Choroid plexus epithelial cell (primary cell): ENCODE measurements at places on chromosomes 1 and 21.

- peak; percentile 23 for DNase-seq
Measured at GRCh38 chr1:180854456-180854855, 58.2 kb upstream of the KIAA1614 start.

GRCh38 chr1:193634470-193634869 is 448.1 kb upstream of the B3GALT2 start:
- DNase-seq = peak; percentile 54

DNA sequence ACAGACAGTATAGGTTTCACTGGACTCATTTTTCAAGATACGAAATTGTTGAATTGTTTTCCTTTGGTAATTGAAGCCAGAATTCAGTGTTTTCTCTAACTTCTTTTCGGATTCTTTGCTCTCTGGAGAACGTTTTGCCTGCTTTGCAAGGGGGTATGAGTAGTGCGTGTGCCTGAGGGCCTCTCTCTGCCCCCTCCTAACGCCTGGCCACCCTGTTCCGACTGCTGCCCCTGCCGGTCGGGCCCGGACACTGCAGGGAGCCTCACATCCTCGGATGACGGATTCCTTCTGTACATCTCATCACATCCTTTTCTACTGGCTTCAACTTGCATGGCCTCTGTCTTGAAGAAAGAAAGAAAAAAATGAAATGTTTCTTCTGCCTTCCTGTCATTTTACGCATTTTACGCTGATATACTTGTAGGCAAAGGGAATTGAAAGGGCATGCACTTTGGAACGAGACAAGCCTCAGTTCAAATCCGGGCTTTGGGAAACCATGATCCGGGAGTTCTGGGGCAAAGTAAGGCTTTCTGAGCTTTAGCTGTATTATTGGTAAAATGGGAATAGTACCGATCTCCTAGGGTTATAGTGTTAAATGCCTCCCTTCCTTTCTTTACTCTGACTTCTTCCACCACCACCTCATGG is 65.1 kb downstream of the DISC1 start:
- peak; percentile 78 for DNase-seq

DNA sequence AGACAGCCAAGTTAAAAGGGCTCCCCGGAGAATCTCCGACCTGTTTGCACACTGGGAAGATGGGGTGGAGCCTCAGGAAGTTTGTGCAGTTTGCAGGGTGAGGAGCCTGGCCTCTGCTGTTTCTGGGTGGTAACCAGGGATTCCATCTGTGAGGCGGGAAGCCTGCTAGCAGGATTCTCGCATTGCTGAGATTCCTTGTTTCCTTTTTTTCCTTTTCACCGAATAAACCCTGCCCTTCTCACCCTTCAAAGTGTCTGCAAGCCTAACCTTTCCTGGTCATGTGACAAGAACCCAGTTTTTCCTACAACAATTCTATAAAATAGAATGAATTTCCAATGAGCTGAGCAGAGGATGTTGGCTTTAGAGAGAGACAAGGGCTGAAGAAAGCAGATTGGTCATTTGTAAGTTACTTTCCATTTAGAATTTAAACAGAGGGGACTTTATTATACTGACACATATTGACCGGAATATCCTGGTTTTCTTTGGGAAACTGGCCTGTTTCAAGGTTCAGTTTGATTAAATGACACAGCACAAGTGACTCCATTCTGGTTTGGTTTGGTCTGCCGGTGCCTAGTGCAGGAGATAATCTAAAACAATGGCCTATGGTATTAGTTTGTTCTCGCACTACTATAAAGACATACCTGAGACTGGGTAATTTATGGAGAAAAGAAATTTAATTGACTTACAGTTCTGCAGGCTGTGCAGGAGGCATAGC is 48.7 kb upstream of the DNAH14 start:
- peak; percentile 9 for DNase-seq

GRCh38 chr1:243798726-243799125 is 51.3 kb downstream of the AKT3 start:
- DNase-seq = peak; percentile 80

- no peak for DNase-seq
Measured at GRCh38 chr1:243844186-243844585, 5.9 kb downstream of the AKT3 start.

DNA sequence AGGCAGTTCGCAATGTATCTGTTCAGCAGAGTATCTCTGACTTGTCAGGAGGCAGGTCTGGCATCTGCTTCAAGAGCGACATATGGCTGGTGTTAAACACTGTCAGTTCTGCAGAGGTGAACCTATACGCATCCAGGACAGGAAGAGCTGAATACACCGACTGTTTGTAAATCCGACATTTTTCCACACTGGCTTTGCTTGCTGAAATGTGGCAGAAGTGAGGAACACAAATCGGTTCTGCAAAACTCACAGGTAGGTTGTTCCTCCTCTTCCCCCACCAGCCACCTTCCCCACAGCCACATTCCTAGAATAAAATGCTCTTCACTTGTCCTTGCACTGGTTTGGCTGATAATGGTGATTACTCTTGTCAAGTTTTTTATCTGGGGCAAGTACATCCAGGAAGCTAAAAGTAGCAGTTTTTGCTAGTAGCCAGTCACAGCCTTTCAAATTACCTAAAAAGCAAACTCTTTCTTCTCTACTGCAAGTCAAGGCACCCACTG is 289.2 kb downstream of the GRIK1 start:
- no peak for DNase-seq

GRCh38 chr1:4796161-4797015 is 142.0 kb downstream of the AJAP1 start:
- DNase-seq = no peak

DNA sequence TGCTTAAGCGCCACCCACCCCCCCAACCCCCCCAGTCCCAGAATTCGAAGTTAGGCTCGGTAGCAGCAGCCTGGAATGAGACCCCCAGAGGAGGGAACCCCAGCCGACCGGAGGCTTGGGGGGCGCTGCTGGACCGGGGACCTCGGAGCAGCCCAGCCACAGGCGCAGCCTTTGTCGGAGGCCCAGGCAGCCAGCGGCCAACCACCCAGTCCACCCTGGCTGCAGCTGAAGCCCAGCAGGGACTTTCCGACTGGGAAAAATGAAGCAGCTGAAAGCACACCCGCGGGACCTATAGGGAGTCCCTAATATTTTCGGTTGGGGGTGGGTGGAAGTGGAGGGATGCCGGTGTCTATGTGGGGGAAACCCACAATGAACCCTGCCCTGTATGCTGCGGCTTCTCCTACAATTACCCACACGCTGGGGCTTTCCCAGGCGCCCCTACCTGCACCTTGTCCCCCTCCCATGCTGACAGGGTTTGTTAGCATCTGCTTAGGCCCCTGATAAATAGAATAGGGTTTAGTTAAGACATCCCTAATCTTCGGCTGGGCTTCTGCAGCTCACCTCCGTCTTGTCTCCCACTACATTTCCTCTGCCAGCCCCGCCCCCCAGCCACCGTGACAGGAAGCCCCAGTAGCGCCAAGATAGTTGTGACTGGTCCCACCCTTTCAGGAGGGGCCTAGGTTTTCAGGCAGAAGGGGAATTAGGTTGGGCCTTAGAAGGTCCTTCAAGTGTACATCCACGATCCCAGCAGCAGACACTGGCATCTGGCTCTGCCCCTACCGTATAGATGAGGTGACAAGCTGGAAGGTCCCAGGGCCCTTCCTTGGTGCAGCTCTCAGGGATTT is 838 bp downstream of the CCDC28B start:
- DNase-seq = peak; percentile 72

GRCh38 chr1:88221411-88221810 is 462.7 kb upstream of the PKN2 start:
- DNase-seq = no peak

DNA sequence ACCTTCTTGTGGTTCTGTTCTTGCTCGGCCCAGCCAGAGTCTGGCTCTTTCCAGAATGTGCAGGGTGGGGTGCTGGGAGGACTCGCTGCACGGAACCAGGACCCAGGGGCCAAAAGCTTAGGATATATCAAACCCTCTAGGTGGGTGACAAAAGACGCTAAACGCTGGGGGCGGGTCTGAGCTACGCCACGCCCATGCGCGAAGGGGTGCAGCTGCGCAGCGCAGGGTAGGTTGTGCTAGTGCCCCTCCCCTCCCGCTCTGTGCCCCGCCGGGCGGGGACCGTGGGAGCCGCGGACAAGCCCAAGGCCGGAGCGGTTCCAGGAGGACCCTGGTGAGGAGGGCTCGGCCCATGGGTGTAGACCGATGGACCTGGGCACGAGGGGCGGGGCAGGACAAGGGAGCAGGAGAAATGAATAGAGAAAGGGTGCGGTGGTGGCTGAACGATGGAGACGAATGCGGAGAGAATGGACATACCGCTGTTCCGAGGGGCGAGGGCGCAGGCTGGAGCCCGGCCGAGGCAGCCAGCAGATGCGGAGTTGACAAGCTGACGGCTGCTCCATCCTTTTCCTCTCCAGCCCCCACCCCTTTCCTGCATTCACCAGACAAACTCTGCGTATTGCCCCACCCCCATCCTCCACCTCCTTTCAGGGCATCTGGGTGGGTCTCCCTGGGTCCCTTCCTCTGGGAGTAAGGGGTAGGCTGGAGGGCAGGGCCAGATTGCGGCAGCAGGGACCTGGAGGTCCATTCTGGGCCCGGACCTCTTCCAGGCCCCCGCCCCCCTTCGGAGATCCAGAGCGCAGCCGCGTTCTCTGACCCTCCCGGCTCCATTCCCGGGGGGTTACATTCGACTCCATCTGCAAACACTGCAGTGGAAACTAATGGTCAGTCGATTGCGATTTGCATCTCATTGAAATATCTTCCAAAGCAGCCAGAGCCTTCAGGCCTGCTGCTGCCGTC is at the start of gene RUSC1:
Gene RUSC1, plus strand, starts transcription at position 234 of the 957 bp plus-strand sequence. CDS start 880 bp downstream, outside the sequence.
- DNase-seq = peak; percentile 58

- peak; percentile 30 for DNase-seq
Measured at GRCh38 chr21:14955936-14956520, 108.8 kb downstream of the NRIP1 start.

DNA sequence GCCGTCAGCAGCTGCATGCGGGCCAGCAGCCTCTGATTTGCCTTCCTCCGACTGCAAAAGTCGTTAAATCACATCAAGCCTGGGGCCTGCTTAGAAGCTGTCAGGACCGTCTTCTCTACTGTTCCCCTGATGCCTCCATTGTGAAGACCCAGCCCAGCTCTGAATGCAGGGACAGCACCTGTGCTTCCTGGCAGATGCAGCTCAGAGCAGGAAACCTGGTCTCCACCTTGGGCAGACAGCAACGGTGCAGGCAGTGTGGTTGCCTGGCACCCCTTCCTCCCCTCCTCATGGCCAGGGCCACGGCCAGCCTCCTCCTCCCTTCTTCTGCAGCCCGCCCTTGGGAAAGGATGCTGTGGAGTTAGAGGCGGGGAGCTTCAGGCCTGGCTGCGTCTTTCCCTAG is 92.3 kb upstream of the COL6A1 start:
- DNase-seq = no peak

DNA sequence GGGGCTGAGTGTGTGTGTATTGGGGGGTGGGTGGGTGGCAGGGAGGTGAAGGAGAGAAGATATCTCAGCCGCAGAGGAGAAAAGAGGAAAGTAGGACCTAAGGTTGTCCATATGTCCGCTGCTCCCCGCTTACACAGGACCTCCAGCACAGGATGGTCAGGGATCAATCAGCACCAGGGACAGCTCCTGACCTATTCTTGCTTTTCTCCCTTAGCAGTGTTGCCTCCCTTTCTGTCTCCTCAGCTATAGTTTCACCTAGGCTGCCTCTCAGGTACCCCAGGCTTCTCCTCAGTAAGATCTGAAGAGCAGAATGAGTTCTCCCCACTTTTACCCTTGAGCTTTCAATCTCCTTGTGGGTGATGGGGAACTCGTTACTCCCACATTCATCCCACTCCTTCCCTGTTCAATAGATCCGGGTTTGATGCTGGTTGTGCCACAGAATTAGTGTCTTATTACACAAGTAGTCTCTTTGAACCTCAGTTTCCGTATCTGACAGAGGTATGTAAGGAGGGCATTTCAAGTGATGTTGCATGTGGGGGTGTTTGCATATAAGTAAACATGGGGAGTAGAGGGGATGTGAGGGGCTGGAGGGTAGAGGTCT is 1.4 kb upstream of the DPH2 start:
- DNase-seq = peak; percentile 46

DNA sequence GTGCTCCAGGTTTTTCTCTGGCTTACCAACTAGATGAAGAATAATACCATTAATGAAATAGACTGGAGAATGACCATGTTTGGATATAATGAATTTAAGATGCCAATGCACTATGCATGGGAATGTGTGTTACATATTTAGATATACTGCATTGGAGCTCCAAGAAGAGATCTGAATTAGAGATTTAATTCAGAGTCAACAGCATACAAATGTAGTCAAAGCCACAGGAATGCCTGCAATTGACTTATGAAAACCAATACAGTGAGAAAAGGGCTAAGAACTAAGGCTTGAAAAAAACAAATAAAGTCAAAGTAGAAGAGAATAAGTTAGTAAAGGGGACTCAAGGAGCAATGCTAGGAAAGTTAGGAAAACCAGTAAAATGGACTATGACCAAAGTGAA is 59.1 kb downstream of the USP24 start:
- peak; percentile 50 for DNase-seq

- no peak for DNase-seq
Measured at GRCh38 chr1:180787628-180788307, 124.9 kb upstream of the KIAA1614 start.

DNA sequence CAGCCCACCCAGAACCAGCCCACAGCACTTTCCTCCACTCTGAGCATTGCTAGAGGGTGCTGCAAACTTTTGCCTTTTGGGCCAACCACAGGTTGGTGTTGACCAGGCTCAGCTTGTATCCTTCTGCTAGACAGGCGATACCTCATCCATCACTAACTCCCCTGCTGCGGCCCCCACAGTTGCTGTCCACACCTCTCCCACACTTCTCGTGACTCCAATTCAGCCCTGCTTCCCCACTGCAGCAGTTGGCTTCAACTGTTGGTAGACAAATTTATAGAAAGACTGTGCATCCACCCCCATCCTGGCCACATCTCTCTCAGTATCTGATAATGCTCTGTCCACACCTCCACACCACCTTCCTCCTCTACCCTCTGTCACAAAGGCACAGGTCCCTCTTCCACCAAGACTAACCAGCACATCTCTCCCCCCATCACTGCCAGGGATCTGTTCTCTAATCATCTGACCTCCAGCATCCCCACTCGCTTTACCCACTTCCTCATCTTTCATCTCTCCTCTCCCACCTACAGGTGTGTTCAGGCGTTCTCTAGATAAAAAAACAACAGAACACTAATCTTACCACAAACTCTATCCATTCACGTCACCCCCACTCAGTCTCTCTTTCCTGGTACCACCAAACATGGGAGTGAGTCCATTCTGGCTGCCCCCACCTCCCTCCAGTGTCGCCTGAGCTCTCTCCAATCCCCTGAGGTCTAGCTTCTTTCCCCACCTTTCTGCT is 15.8 kb upstream of the SLC25A44 start:
- DNase-seq = no peak

DNA sequence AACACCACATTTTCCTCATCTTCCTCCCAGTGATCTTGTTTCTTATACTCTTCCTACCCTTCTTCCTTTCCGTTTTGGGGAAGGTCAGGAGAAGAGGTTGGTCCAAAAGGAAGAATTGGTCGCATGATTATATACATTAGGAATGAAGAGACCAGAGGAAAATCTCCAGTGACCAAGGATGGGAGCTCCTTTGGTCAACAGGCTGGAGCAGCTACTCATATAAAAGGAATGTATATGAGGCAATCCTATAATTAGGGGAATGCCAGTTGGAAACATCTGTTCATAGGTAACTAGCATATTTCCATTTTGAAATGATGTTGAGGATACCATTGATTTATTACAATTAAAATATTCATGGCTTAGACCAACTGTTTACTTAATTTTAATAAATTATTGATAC is 114.5 kb downstream of the LRRC40 start:
- peak; percentile 80 for DNase-seq

GRCh38 chr1:117123274-117123673 is 1.7 kb upstream of the TRIM45 start:
- DNase-seq = no peak
